ENCODE measurements at places on chromosomes 2 and 18.

DNA sequence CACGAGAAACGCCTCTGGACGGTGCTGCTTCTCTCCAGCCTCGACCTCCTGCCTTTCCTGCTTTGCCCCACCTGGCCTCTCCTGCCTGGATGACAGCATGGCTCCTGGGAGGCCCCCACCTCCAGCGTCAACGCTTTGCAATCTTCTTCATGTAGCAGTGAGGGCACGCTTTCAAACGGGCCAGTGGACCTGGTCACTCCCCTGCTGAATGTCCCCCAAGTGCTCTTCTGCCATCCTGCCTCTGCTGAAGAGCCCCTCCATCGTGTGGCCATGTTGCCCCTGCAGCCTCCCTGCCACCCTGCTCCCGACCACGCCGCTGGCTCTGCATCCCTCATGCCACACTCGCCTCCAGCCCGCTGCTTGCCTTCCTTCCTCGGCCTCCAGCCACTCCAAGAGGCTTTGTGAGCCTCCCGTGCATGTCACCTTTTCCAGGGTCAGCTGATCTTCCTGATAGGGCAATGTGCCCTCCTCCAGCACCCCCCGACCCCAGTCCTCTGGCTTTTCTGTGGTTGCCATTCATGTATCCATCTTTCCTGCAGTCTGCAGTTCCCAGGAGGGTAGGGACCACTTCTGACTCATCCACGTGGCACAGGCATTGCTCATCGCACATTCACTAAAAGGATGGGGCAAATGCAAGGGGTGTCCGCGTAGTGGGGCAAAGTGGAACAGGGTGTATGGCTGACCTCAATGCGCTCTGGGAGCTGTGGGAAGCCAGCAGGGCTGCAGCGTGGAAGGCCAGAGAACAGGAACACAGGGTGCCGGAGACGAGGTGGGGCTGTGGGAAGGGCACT, 268.8 kb downstream of the TWIST2 start:
- no peak for DNase-seq

GRCh38 chr18:3578621-3579020, 128.6 kb downstream of the TGIF1 start:
- DNase-seq: no peak

GRCh38 chr2:238852206-238852869, 4.5 kb downstream of the TWIST2 start:
- no peak for DNase-seq

DNA sequence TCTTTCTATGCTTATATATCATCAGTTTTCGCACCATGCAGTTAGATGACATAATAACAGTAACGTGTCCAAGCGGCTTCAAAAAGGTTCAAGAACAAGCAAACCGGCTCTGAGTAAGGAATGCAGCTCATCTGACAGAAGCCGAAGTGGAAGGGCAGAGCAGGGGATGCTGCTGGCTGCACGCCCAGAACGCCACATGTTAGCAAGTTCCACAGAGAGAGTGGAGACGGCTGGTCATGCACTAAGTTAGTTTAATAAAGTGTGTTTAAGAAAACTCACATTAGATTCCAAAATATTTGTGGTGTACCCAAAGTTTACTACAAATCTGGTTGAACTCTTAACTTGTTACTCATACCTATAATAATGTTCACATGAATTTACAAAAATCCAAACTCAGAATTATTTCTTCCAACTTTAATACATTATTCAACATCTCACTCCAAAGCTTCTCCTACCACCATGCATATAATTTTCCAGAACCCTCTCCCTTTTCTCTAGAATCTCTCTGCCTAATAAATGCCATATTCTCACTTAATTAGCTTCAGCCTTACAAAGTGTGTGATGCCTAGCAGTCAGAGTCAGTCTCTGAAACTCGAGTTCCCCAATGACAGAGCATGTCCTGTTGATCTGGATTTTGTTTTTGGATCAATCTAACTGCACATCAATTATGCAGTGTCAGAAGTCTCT, 170.0 kb downstream of the DNAH7 start:
- DNase-seq: no peak

DNA sequence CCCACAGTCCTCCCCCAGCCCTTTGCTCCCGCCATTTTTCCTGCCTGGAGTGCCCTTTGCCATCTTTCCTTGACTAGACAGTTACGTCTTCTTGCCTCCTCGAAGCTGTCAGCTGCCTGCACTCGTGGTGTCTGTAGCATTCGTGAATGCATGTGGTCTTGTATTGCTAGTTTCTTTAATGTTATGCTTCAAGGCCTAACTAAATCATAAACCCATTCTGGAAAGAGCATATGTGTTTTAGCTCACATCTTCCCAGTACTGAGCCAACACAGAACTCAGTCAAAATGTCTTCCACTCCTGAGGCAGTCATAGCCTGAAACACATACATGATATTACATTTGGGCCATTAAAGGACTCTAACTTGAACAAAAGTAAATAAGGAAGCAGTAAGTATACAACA, 35.6 kb downstream of the SPC25 start:
- no peak for DNase-seq

DNA sequence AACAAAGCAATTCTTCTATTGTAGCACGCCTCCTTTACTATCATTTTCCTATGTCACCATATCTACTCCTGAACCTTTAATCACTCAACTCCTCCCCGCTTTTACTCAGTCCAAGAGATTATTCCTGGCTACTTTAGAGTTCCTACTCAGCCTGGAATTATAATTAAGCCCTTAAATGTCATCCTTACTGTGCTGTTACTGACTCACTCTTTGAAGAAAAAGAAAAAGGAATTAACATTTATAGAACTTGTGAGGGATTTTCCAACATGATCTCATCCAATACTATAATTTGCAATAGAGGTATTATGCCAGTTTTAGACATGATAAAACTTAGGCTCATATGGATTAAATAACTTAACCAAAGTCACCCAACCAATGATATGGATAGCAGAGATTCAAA, 61.7 kb downstream of the CCDC88A start:
- DNase-seq: no peak
